ENCODE measurements at places on chromosomes 1 and 21.

- no peak for DNase-seq
Measured at GRCh38 chr21:41956926-41957729, 3.3 kb upstream of the C2CD2 start.

DNA sequence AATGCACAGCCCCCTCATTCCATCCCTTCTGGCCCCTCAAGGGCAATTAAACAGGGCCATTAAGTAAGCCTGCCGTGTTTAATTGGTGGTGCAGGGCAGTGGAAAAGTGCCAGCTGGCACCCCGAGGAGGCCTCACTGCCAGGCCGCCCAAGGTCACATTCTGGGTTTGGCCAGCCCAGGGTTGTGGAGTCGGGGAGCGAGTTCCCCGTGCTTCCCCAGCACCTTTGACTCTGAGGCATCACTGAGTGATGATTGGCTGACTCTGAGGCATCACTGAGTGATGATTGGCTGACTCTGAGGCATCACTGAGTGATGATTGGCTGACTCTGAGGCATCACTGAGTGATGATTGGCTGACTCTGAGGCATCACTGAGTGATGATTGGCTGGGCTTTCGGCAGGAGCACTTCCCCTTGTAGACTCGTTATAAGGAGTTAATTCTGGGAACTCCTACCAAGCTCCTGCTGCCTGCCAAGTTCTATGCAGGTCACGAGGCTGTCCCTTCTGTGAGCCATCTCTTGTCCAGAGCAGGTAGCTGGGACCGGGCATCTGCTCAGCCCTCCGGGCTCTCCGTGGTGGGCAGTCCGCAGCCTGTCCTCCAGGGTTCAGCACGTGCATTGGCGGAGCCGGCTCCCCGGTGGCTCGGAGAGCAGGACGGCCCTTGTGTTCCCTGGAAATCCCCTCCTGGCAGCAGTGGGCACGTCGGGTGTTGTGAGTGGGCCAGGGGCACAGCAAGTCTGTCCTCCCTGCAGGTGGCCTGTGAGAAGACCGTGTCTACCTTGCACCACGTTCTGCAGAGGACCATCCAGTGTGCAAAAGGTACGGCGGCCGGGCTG is 20.9 kb downstream of the CSTB start:
- DNase-seq = peak; percentile 1

GRCh38 chr1:30645807-30646206 is 77.6 kb downstream of the MATN1 start:
- no peak for DNase-seq

- DNase-seq = no peak
Measured at GRCh38 chr1:151457911-151458801, 1.1 kb downstream of the POGZ start.

DNA sequence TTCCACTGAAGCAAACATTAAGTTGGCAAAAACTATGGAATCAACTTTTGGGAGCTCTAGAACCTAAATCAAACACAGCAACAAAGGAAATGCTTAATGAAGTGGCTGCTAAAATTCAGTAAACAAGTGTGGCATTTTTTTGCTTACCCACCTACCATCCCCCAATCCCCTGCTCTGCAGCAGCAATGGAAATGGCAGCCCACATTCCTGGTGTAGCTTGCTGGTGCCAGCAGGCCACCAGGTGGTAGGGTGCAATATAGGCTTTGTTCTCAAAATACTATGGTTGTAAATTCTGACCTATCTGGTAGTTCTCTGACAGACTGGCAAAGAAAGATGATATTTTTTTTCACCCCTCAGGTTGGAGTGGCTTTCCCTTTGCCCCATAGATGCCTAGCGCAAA is 42.8 kb downstream of the SHCBP1L start:
- DNase-seq = no peak

DNA sequence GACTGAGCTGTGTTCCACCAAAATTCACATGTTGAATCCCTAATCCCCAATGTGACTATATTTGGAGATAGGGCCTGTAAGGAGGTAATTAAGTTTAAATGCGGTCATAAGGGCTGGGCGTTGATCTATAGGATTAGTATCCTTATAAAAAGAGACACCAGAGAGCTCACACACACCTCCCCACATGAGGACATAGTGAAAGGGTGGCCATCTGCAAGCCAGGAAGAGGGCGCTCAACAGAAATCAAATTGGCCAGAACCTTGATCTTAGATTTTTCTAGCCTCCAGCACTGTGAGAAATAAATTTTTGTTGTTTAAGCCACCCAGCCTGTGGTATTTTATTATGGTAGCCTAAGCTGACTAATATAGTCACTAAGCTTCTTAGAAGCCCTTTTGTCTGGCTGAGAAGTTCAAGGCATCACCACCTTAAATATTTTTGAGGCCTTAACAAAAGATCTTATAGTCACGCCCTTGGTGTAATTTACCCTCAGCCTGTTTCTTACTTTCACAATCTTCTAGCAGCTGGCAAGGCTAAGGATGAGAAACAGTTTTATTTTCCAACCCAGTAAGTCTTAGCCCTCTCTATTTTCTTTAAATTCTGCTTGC is 28.8 kb downstream of the GORAB start:
- no peak for DNase-seq

- DNase-seq = no peak
Measured at GRCh38 chr1:177825276-177825901, 144.5 kb downstream of the SEC16B start.

- no peak for DNase-seq
Measured at GRCh38 chr1:11204396-11205190, 15.4 kb downstream of the ANGPTL7 start.

DNA sequence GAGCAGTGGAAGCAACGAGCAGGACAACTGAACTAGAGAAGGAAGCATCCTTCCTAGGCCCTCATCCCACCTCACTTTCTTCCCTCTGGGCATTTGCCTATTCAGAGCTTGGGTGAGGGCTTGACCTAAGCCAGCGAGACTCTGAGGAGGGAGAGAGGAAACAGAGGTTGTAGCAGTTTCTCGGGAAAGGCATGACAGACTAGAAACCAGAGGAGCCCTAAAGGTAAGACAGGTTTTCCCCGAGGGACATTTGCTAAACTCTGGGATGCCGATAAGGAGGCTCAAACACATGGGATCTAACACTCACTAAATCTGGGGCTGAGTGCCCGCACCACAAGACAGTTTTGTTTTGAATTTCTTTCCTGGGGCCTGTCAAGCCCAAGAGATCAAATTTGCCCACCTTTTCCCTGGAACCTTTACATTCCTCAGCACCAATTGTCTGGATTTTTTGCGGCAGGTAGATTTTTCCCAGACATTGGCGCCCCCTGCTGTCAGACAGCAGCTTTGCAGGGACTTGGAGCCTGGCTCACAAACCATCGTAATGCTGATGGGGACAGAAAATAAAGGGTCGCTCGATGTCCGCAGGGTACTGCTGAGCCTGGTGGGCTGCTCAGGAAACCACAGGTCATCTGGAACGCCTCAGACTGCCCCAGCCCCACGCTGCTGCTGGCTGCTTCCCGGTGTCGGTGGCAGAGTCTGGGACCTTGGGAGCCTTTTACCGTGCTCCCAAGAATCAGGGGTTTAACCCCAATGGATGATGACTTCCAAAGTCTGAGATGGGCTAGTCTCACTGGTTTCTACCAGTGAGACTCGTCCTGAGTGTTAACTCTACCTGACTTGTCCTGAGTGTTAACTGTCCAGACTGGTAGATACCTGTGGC is 23.4 kb upstream of the TSPAN2 start:
- DNase-seq = no peak

GRCh38 chr21:35217504-35218060 is 168.5 kb upstream of the RUNX1 start:
- DNase-seq = no peak

- no peak for DNase-seq
Measured at GRCh38 chr1:43284546-43285110, 753 bp downstream of the C1orf210 start.

DNA sequence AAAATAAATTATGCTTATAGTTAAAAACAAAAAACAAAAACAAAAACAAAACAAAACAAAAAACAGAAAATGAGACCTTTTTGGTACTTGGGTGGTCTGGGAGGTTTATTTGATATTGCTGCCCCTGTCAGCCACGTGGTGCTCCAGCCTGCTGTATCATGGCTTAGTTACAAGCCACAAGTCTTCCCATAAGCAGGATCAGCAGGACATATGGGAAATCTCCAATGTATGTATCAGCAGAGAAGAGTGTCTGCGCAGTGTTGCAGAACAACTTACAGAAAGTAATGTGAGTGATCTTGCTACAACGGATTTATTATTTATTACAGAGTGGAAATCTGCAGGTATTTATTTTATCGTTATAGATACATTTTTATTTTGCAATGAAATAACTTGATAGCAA is 423.0 kb upstream of the TMPRSS15 start:
- DNase-seq = no peak

- DNase-seq = no peak
Measured at GRCh38 chr1:204443871-204444581, 32.4 kb upstream of the PPP1R15B start.

DNA sequence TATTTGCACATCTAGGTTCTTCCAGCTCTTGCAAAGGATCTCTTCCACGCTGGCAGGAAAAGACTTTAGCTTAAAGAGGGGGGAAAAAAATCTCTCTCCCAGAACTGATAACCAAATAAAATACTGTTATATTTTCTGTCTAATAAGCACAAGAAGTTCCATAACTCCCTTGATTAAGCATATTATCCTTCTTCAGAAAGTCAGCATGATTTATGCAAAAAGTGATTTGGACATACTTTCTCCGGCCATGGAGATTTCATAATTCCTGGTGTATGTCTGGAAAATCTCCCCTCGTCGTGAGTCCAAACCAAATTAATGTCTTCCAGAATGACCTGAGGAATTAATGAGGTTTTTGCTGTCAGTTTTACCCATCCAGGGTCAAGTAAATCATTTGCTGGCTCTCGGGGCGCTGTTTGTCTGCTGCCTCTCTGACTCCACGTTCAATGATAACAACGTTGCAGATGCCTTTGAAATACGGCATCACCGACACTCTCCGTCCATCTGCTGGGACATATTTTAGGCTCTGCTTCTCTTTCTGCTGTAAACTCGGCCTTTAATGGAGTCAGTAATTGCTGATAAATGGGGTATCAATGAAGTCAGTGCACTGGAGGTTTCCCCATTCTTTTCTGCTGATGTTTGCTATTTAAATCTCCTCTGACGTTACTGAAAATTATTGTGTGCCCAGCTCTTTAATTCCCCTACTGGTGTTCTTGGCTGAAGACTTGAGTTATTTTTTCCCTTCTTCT is 112.9 kb downstream of the HLX start:
- no peak for DNase-seq

GRCh38 chr1:185672719-185673360 is 61.4 kb upstream of the HMCN1 start:
- no peak for DNase-seq

DNA sequence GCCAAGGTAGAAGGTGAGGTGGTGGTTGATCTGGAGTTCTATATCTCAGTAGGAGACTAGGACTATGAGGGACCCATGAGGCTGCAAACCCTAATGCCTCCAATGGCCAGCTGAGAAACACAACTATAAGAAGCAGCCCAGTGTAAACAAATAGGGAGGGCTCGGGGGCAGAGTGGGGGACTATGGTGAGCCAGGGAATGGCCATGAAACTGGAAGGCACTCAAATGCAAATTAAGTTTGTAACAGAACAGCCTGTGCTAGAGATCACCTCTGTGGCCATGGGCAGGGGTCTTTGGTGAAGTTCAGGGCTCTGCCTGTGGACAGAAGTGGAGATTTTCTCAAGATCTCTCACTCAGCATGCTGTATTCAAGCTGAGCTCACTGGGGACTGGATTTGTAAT is 187.1 kb downstream of the GRIK3 start:
- no peak for DNase-seq

- no peak for DNase-seq
Measured at GRCh38 chr1:243921111-243921510, 71.1 kb upstream of the AKT3 start.

DNA sequence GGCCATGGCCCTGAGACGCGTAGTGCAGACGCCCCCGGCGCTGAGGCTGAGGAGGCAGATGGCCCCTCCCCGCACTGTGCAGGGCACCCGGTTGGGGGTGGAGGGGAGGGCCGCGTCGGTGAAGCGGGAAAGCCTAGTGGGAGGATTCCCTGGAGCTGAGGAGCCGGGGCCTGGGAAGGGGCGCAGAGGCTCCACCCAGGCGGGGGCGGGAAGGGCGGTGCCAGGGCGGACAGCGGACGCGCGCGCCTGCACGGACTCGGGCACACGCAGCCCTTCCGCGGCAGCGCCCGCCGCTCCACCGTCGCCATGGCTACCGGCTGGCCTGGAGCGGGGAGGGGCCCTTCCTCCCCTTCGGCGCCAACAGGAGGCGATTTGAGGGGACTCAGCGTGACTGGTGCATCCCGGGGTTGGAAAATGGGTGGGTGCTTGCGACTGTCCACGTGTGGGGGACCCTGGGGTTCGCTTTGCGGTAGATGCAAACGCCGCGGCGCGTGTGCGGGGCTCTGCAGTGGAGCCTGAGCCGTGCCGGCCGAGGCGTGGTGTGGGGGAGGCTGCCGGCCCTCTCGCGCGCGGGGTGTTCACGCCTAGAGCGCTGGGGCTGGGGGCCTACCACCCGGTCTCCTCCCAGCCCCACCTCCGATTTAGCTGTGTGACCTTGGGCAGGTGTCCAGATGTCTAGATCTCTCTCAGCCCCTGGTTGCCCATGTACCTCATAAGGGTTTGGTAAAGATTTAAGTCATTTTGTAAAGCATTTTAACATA is 35.1 kb downstream of the PTPRF start:
- no peak for DNase-seq

DNA sequence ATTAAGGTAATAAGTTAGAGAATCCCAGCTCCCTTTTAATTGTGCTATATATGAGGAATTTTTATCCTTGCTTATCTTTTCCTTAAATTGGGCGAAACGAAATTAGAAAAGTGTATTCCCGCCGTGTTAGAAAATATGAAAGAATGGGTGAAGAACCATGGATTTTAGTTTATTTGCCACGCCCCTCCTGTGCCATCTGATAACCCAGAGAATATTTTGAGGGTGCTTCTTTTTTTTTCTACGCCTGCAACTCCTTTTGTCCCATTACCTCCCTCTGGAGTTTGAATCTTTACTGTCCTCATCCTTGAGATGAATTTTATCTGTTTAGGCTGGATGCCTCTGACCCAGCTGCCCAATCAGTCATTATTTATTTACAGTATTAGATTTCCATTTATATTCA is 1.6 kb downstream of the TLCD4 start:
- DNase-seq = no peak

GRCh38 chr1:2967329-2967725 is 53.9 kb upstream of the ACTRT2 start:
- no peak for DNase-seq

DNA sequence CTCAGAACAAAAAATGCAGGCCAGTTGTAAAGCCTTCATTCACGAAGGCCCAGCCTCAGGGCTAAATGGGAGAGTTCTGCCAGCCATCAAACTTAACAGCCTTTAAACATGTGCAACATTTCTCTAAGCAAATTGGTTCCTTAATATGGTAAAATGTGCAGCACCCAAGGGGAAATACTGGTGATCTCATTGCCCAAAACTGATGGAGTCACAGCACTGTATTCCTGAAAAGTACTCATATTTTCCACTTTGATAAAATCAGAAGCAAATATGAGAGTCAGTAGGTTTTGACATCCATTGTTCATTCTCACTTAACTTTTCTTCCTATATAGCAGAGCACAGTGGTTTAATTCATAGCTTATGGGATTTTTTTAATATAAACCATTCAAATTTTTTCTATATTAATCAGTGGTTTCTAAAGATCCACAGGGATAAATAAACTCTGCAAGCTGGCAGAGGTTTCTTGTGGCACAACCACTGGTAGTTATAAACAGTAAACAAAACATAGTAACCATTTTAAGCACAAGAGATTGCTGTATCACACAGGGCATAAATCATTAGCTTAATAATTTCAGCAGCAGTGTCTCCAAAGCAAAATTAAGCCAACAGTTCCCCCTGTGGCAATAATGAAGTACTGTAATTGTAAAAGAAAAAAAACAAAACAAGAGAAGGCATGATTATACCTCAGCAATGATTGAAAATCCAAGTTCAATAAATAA is 106.9 kb upstream of the LYPLAL1 start:
- DNase-seq = no peak

Measured in cerebellar nuclear complex (tissue), 1 donor.